Dermis microvascular lymphatic vessel endothelial cell (primary cell): ENCODE measurements at places on chromosomes 3 and 15. TPM values are rescaled to one million over a fixed set of nuclear protein-coding genes. Genes with fewer than 3 reads are reported as not detected.
A peak's percentile ranks its signal among the peaks of the same experiment; 100 is the strongest.

- DNase-seq: no peak
Observed at GRCh38 chr3:184479426-184480126, 82.0 kb upstream of the EPHB3 start.

GRCh38 chr3:145902166-145902565 lies 258.8 kb downstream of the PLOD2 start:
- DNase-seq: no peak

GRCh38 chr3:161854232-161854771 lies 357.7 kb downstream of the OTOL1 start:
- DNase-seq: no peak

- DNase-seq: no peak
Observed at GRCh38 chr3:142896201-142896755, 7.4 kb upstream of the PCOLCE2 start.

The AP3S2 gene
- total RNA-seq: 40.8 and 42.2 TPM in 2 replicates

The OR4F15 gene
- total RNA-seq: not detected in 2 replicates

DNA sequence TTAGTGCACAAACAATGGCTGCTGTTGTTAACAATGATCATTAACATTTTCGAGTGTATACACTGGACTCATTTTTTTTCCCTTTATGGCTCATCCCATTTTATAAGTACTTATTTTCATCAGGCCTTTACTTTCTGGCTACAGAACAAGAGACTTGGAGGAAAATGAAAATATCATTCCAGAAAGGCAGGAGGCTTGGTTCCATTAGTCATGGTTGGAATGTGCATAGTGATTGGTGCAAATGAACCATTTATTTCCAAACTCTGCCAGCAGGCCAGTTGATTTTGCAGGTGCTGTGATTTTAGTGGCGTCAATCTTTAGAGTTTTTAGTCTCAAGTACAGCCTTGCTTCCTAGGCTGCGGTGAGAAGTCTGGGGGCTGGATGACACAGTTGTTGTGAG lies 151.8 kb downstream of the ITPR1 start:
- no peak for DNase-seq

- DNase-seq: no peak
Observed at GRCh38 chr3:126084768-126085180, 850 bp upstream of the SLC41A3 start.

DNA sequence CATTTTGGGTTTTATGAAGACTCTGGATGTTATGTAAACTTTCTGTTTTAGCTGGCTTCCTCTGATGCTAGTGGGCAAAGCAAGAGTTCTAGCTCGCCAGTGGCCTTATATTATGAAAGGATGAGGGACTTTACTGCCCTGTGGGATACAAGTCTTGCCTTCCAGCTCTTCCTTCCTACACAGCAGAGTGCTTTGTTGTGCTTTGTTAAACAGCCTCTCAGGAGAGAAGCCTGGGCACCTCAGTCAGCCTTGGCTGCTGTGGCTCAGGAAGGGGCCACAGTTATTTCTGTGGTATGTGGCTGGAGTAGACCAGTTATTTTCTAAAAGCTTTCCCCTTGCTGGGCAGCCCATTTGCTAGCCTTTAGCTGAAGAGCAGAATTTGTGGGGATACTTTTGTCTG lies 69.5 kb upstream of the SUCLG2 start:
- DNase-seq: no peak

The CCNDBP1 gene
- total RNA-seq: 75.9 and 81.0 TPM in 2 replicates

DNA sequence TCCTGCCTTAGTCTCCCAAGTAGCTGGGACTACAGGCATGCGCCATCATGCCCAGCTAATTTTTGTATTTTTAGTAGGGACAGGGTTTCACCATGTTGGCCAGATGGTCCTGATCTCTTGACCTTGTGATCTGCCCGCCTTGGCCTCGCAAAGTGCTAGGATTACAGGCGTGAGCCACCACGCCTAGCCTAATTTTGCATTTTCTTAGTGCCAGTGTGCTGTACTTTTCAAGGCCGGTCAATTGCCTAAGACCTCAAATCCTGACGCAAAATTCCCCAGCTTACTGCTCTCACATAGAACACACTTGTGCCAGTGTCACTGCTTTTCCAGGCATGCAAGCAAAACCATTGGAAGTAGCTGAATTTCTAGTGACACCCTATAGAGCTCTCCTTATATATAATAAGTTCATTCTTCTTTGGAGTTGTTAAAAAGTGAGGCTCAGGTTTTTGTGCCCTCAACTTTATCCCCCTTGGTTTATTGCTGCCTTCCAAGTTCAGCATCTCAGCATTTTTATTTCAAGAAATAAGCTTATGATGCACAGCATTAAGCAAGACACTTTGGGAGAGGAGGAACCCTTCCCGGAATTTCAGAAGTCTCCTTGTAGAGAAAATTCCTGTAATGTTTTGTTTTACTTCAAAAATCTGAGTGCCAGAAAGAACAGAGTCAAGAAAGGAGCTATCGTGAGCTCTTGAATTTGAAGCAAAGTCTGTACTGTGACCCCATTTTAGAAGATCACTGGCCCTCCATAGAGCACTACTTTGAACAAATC lies 93.2 kb downstream of the FILIP1L start:
- DNase-seq: no peak

GRCh38 chr3:45105855-45106671 lies 40.1 kb downstream of the CDCP1 start:
- peak; percentile 19 for DNase-seq

The PSMD6 gene
- total RNA-seq: 89.0 and 99.6 TPM in 2 replicates

DNA sequence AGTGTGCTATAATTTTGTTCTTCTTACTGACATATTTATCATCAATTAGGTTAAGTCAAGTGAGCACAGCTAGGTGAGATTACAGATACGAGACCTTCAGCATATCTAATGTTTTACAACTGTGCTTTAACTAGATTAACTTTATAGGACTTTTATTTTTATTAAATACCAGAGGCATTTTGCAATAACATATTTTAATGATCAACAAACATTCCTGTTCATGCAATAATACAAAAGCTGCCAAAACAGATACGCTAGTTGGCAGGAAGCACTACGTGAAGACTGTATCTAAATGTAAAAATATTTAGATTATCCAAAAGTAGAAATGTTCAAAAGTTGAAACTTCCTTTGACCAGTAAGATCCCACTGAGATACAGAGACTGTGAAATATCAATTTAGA lies 139.1 kb downstream of the CBLB start:
- no peak for DNase-seq

GRCh38 chr3:169457807-169458697 lies 205.5 kb downstream of the MECOM start:
- no peak for DNase-seq

DNA sequence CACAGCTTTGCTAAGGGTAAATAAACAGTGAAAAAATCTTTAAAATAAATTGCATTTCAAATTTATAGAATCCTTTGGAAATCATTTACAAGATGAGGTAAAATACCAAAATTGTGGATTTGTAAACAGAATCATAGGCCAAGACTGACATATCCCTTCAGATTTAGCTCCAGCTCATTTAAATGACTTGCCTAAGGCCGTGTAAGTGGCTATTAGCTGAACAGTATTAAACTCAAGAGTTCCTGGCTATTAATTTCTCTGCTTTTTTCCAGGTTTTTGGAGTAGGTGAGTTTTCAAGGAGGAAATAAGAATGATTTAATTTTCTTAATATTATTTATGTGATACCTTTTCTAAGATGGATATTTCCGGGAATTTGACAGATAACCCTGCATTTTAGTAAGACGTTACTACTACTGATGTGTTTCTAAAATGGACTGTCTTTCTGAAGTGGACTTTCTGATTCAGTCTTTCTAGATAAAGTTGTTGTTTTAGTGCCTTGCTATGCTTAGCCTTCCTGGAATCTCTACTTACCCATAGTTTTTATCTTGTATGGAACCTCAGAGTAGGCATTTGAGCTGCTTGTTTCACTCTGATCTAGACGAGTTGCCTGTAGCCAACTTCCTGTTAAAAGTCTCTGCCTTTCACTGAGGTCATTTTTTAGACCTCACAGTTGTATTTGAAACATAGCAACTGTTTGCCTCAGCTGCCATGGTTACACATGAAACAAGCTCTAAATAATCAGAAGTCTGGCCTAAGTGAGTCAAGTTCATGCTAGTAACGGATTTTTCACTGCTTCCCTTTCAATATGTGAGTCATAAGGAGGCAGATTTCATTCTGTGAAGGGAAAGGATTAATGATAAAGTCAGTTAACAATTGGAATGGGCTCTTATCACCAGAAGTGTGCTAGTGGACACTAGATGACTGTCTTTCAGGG lies 127.0 kb downstream of the KLHL25 start:
- DNase-seq: peak; percentile 98

GRCh38 chr15:59266028-59266427 lies 59.4 kb downstream of the LDHAL6B start:
- DNase-seq: no peak

DNA sequence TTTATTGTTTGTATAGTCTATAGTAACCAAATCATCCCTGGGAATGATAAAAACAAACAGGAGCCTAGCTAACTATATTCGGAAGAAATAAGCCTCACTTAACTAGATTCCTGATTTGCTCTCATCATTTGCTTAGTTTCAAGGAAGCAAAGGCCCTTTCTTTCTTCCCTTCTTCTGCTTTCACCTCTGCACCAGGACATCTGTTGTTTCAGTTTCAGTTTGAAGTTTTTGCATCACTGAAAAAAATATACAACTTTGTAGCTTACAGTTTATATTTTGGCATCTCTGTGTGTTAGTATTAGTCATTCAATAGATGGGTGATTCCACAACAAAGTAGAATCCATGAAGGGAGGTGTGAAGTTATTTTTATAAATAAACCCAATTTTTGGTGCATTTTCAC lies 113.6 kb upstream of the SNTN start:
- DNase-seq: no peak

The CFAP20DC gene
- 0.77 and 0.89 TPM in 2 replicates for total RNA-seq

- no peak for DNase-seq
Observed at GRCh38 chr3:37148208-37148607, 26.2 kb downstream of the LRRFIP2 start.

The GOLIM4 gene
- 20.6 and 21.8 TPM in 2 replicates for total RNA-seq

DNA sequence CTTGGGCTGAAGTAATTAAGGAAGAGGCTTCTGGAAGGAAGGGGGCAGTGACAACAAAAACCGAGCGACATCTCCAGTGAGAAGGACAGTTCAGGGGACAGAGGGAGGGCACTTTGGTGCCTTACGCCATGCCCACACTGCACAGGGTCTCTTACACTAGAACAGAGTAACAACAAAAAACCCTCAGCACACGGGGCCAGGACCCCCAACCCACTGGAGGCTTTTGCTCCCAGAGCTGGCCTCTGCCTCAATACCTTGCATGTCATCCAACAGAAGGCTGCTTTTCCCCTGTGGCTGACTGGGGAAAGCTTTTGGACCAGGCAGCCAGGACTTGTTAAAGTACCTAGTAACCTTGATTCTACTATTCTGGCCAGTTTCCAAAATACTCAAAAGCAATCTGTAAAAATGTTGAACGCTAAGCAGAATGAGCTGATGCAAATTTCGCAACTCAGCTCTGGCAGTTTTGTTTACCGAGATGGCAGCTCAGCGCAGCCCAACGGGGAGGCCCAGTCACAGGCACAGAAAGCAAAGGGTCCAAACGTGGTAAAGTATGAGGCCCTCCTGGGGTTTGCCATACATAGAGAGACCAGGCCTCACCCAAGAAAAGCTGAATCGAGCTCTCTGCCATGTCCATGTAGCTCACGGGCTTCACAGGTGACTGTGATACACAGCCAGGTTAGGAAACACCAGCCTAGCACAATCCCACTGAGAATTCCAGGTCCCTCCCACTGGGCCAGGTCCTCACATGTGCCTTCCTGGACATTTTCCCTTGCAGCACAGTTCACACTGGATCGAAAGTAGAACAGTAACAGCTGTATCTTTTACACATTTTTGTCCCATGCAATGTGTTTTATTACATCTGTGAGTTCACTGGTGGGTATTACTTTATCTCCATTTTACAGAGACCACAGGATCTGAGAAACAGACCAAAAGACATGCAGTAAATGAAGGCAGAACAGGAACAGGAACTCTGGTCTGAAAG lies 6.0 kb downstream of the CHCHD4 start:
- no peak for DNase-seq

GRCh38 chr3:59001675-59002074 lies 48.1 kb downstream of the CFAP20DC start:
- no peak for DNase-seq

DNA sequence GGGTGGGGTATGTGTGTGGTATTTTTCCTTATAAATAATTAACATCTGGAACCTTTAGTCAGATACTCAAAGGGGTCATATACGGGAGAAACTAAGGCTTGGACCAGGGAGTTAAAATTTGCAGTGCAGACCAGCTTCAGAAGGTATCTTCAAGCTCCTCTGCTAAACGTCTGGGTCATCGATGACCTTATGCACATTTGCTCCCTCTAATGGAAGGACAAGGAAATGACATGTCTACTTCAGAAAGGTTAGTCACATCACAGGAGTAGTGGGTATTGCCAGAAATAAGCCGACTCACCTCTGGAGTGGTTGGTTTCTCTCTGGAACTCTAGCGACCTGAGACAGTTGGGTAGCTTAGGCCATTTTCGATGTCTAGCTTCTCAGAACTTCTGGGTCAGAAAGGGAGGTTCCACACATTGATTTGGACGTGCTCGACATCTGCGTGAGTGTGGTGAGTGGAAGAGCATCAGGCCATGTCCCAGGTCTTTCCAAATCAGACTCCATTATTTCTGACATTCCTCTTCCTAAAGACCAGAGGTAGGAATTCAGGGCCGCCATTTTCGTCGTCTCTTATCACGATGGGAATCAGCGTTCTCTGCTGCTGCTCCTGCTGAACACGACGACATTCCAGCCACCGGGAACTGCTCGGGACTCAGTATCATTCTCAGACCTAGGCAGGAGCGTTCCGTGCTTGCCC lies 31.8 kb upstream of the RASA2 start:
- peak; percentile 57 for DNase-seq

GRCh38 chr3:66018057-66019033 lies 20.4 kb downstream of the MAGI1 start:
- no peak for DNase-seq

The WNT7A gene
- total RNA-seq: not detected in 2 replicates

DNA sequence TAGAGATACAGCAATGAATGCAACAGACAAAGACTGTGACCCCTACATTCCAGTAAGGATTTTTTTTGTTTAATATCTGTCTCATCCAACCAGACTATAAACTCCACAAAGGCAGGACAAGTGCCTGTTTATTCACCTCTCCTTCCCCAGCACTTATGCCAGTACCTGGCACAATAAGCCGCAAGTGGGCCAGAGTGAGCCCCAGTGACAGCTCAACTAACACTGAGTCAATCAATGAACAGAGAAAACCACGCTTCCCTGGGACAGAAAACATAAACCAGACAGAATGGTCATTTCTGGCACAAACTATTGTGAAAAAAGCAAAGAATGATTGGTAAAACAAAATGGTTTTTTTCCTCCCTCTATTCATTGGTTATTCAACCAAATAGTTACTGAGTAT lies 52.2 kb downstream of the RYK start:
- DNase-seq: no peak
